Stimulated activated CD8-positive, alpha-beta memory T cell treated with anti-CD3 and anti-CD28 coated beads, Interleukin-2, amount 100 ng/mL, for 1 hour (primary cell): ENCODE measurements at places on chromosomes 4 and X.

DNA sequence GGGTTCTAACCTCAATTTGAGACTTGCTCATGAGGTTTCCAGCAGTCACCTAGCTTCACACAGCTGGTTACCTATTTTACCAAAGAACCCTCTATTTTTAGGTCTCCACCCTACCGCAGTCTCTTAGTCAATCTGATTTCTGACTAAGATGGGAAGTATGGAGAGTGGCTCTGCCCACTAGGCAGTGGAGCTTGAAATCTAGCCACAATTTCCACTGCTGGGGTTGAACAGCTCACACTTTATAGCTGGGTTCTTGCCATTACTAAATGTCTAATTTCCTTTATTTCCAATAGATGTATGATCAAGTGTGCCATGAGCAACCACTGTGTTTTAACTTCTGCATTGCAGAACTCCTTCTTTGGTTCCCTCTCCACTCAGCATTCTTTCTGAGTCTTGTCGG lies 43.1 kb downstream of the GASK1B start:
- no peak for DNase-seq

- no peak for DNase-seq
Observed at GRCh38 chr4:7411491-7411890, 23.2 kb downstream of the PSAPL1 start.

DNA sequence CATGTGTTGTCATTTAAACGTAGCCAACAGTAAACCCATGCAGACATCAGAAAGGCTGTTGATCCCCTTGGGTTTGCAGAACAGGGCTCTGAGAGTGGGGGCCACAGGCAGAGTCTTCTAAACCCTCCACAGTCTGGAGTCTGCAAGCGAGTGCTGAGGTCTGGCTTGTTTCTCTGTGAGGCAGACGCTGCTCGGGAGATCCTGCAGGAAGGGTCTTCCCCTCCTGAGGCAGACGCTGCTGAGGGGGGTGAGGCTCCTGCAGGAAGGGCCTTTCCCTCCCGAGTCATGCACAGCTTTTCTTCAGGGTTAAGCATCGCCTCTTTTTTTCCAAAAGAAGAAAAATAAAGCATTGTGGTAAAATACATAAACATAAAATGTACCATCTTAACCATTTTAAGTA lies 17.1 kb upstream of the PDE6B start:
- no peak for DNase-seq

DNA sequence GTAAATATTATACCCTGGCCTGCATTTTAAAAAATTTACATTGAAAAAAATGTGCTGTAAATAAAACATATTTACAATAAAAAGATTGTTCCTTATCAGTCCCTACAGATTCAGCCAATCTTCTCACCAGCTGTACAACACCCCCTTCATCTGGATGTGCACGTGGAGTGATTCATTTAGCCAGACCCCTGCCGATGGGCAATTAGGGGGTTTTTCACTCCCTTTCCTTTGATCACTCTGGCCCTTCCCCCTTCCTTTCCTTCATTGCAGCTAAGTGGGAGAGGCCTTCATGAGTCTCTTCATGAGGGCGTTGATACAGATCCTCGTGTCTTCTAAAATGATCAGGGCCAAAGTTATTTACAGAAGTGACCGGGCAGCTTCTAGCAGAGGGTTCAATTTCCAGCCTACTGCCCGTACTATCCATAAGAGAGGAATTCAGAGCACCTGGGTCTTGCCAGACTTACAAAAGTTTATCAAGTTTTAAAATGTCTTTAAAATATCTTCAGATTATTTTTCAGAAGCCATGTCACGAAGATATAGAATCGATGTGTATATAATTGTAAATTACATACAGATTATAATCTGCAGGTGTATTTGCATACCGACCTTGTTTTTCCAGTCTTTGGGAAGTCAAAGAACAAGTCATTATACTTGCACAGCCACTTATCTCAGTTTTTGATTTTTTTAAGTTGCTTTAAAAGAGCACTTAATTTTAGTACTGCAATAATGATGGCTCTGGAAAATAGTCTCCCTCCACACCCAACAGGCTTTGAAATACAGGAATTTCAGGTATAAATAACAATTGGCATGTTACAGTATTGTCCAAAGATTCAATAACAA lies 21.4 kb upstream of the RASL11B start:
- DNase-seq = no peak

DNA sequence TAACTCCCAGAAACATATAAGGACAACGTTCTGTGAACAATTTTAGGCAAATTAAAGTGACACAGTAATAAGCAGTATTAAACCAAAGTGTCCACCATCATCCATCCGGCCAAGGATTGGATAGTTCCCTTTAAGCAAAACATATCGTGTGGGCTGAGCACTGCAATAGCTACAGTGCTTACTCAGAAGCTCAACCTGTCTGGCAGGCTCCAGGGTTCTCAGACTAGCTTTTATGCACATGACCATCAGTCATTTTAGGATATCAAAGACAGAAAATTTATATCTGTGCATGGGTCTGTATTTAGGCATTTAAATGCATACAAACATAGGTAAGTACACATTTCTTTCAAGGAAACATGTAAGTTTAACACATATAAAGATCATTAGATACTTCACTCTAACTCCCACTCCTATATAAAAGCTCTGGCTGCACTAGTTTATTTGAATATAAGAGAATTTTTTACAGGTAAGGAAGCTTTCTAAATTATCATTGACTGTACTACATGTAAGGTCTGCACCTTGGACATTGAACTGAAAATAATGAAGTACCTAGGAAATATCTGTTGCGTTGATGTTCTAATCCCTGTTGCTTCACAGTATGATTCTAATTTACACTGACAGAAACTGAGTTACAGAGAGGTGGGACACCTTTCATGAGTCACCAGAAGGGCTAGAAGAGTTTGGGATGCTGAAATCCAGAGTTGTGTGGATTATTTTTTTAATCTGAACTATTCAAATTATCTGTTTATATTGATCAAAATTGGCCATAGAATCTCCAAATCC lies 67.6 kb downstream of the ELOVL6 start:
- no peak for DNase-seq

GRCh38 chrX:69066966-69067525 lies 98.2 kb downstream of the PJA1 start:
- DNase-seq = no peak

DNA sequence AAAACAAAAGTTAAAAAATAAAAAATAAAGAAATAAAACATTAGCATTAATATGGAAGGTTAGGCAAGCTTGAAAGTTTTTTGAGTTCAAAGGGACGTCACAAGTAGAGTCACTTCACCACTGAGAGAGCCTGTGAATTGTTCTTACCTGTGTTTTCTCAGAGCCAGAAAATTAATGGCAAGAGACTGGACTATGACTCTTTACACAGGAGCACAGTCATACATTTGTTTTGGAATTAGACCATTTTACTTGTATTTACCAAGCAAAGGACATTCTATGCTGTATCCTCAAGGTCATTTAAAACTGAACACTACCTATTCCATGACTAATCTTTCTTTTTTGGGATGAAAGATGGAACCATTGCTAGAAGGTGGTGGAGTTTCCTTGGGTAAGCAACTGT lies 346.1 kb downstream of the FAM47B start:
- no peak for DNase-seq

DNA sequence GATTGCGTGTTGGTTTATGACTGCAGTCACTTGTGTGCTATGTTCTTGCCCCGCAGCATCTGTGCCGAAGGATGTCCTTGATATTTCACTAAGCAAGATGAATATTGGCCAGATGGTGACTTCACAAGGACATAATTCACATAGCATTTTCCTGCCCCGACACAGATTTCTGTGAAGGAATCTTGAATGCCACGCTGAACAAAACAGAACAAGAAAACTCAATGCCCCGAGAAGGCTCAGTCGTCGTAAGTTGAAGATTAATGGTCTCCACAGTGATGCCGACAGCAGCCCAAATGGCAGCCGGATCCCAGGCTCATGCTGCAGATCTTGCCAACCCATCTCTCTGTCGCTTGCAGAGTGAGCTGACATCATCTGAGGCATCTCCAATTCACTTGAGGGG lies 145.9 kb downstream of the CPEB2 start:
- no peak for DNase-seq

DNA sequence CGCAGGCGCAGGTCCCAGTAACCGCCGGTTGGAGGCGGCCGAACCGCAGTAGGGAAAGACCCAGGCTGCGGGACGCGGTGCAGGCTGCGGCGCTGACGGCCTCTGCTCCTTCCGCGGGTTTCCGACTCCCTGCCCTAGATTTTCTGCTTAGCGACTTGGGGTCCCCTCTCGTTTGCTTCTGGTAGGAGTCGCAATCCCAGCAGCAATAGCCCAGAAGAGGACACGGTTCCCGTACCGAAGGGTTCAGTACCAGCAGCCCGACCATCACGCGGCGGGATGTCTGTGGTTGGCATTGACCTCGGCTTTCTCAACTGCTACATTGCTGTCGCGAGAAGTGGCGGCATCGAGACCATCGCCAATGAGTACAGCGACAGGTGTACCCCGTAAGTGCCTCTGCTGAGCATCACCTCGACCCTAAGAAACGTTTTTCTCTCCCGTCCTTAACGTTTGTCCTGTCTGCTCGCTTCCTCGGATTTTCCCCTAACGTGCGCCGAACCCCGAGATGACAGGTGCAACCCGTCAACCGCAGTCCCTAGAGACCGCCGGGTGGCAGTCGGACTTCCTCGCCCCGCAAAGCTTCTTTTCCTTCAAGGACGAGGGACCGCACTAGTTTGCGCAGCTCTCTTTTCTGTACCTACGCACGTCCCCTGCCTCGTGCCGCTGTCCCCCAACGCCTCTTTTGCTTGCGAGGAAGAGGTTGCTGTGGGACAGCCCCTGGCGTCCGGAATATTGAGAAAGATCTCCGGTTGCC lies at the start of gene HSPA4L:
TSS of gene HSPA4L (plus strand) at position 48 of the 751 bp plus-strand sequence. CDS start at position 277, 229 bp downstream.
- DNase-seq = no peak

DNA sequence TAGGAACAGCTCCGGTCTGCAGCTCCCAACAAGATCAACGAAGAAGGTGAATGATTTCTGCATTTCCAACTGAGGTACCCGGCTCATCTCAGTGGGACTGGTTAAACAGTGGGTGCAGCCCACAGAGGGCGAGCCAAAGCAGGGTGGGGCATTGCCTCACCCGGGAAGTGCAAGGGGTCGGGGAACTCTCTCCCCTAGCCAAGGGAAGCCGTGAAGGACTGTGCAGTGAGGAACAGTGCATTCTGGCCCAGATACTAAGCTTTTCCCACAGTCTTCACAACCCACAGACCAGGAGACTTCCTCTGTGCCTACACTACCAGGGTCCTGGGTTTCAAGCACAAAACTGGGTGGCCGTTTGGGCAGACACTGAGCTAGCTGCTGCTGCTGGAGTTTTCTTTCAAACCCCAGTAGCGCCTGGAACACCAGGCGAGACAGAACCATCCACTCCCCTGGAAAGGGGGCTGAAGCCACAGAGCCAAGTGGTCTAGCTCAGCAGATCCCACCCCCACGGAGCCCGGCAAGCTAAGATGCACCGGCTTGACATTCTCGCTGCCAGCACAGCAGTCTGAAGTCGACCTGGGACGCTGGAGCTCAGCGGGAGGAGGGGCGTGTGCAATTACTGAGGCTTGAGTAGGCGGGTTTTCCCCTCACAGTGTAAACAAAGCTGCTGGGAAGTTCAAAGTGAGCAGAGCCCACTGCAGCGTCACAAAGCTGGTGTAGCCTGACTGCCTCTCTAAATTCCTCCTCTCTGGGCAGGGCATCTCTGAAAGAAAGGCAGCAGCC lies 84.6 kb downstream of the THOC2 start:
- DNase-seq = no peak

DNA sequence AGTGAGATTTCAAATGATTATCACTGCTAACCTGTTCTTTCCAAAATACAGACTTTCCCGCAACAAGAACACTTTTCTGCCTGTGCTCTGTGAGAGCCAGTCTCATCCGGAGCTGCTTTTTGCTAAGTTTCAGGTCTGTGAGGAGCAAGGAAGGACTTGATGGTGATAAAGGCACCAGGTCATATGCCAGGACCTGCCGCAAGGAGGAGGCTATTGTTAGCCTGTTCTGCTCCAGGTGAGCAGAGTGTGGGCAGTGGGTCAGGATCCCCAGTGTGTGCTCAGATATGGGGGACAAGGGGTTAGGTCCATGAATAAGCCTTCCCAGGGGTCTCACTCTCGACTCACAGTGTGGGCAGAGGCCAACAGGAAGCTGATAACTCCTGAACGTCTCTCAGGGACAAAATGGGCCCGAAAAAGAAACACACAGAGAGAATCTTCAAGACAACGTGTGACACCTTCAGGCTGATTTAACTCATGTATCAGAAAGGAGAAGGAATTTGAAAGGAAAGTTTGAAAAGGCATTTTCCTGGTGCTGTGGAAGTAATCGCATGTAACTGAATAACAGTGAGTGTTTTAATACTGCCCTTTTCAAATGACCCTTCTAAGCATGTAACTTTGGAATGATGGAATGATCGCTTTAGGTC lies 57.7 kb upstream of the PDLIM3 start:
- no peak for DNase-seq

GRCh38 chr4:123600987-123601904 lies 204.7 kb downstream of the SPRY1 start:
- no peak for DNase-seq

DNA sequence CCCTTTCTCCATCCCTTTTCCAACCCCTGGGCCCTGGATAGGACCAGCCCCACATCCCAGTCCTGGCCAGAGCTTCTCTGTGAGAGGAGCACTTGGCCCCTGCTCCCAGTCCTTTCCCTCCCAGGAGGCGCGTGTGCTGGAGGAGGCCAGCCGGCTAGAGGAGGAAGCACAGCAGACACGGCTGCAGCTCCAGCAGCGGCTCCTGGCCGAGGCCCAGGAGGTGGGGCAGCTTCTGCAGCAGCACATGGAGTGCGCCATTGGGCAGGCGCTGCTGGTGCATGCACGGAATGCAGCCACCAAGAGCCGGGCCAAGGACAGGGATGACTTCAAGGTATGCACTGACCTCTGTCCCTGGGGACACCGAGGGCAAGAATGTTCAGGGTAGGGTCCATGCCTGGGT lies 87.5 kb downstream of the EVC start:
- no peak for DNase-seq

GRCh38 chr4:125498981-125499380 lies 184.2 kb downstream of the FAT4 start:
- DNase-seq = no peak

DNA sequence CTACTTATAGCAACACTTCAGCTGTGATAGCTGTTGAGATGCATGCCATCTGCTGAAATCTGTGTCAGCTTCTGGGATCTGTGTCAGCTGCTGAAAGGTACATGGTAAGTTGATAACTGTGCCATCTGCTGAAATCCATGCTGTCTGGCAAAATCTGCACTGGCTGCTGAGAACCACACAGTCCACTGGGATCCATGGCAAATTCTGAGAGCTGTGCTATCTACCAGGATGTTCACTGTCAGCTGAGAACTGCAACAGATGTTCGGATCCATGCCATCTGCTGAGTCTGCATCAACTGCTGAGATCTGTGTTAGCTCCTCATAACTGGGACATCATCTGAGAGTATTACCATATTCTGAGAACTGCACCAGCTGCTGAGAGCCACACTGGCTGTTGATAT lies 430.5 kb upstream of the POU3F4 start:
- no peak for DNase-seq

GRCh38 chr4:9901257-9901656 lies 119.8 kb downstream of the DRD5 start:
- no peak for DNase-seq

GRCh38 chrX:132071254-132071653 lies 48.2 kb downstream of the STK26 start:
- DNase-seq = no peak

GRCh38 chr4:31411565-31411964 lies 691.4 kb downstream of the PCDH7 start:
- no peak for DNase-seq

GRCh38 chr4:124167602-124168001 lies 544.9 kb downstream of the ANKRD50 start:
- no peak for DNase-seq

- DNase-seq = no peak
Observed at GRCh38 chrX:26071618-26072017, 66.5 kb upstream of the MAGEB18 start.
